ENCODE measurements at places on chromosomes 1 and 21.
A peak's percentile ranks its signal among the peaks of the same experiment; 100 is the strongest.

GRCh38 chr1:9609998-9610397 lies 21.3 kb downstream of the TMEM201 start:
- DNase-seq, result no peak

DNA sequence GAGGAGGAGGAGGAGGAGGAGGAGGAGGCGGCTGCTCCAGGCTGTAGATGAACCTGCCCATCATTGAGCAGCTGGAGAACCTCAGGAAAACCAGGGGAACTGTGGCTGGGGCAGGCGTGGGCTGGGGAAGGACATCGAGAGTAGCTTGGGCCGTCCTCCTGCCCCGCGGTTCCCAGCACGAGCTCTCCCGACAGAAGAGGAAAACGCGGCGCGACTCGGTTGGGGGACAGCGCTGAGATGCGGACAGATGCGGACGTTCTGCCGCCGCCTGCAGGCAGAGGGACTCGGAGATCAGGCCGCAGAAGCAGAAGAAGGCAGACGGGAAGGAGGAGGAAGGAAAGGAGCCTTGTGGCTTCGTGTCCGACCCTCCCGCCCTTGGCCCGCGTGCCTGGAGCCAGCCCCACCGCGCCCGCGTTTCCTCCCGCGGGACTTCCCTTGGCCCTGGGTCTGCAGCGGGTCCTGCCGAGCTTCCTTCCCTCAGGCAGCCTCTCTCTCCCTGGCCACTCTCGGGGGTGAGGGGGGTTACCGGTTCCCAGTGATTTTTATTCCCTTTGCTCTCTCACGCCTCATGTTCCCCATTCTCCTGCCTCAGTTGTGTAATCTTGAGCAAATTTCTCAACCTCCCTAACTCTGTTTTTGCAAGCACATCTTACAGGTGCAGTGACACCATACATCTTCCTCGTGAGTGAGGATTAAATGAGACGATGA lies 1.7 kb upstream of the TNFRSF9 start:
- peak; percentile 39 for DNase-seq

- DNase-seq, result no peak
Measured at GRCh38 chr1:9201401-9202239, 33.0 kb upstream of the H6PD start.

DNA sequence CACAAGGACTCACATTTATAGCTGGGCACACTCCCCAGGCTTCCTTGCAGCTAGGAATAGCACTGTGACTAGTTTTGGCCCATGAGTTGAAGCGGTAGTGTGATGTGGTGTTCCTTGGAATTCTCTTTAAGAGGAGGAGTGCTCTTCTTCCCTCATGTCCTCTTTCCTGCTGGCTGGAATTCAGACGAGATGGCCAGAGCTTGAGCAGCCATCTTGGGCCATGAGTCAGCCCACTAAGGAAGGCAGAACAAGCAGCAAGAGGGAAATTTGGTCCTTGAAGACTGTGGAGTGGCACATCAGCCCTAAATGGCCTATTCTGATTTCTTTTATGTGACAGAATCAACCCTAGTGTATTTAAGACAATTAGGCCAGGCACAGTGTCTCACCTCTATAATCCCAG lies 20.0 kb downstream of the HTR6 start:
- no peak for DNase-seq

GRCh38 chr21:27681841-27682240 lies 715.0 kb upstream of the ADAMTS5 start:
- no peak for DNase-seq

- DNase-seq, result no peak
Measured at GRCh38 chr1:88204111-88204510, 480.0 kb upstream of the PKN2 start.

- DNase-seq, result no peak
Measured at GRCh38 chr1:183404476-183404875, 13.7 kb downstream of the NMNAT2 start.

- DNase-seq, result peak; percentile 27
Measured at GRCh38 chr1:118223426-118223825, 38.4 kb upstream of the SPAG17 start.

DNA sequence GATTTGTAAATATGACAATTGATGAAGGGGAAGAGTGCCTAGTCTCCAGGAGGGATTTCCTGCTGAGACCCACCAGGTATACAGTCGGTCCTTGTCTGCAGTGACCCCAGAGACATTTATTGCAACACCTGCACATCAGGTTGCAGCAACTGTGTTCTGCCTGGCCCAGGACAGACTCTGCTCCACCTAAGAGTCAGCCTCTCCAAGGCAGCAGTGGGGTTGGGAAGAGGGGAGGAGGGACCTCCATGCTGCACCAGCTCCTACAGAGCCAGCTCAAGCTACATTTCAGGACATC lies 120.4 kb upstream of the IRF2BP2 start:
- DNase-seq, result no peak

DNA sequence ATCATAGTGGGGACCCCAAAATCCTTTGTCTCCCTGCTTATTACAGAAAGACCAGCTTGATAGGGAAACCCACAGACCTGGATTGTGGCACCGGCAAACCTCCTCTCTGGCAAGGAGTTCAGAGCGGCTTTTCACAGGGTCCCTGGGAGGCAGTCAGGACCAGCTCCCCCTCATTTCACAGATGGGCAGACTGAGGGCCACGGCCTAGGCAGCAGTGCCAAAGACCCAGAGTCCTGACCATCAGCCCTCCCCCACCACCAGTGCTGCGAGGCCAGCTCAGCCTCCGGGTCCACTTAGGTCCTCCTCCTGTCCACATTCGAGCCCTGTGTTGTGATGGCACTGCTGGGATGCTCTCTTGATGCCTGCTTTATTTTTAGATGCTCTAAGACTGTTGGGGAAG lies 57.2 kb downstream of the CAMK2N1 start:
- no peak for DNase-seq

GRCh38 chr1:241443561-241443960 lies 76.0 kb downstream of the FH start:
- no peak for DNase-seq

DNA sequence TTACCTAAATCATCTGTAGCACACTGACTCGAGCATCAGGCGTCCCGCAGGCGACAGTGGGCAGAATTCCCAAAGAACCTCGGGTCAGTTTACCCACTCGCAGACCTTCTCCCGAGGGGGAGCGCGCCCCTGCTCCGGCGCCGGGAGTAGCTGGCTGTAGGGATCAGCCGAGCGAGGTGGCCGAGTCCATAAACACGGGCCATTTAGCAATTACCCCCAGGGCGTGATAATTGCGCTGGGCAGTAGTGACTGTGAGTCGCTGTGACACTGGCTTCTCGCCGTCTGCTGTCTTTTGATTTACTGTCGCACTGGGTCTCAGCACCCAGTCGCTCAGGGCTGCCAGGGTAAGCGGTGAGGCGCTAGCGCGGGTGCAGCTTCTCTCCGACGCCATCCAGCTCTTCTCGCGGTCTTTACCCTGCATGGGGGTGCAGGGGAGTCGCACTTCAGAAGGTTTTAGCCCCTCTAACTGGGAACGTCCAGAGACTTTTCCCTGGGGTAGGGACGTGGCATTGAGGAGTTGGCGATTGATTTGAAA lies 16.2 kb downstream of the HLX start:
- DNase-seq, result no peak

DNA sequence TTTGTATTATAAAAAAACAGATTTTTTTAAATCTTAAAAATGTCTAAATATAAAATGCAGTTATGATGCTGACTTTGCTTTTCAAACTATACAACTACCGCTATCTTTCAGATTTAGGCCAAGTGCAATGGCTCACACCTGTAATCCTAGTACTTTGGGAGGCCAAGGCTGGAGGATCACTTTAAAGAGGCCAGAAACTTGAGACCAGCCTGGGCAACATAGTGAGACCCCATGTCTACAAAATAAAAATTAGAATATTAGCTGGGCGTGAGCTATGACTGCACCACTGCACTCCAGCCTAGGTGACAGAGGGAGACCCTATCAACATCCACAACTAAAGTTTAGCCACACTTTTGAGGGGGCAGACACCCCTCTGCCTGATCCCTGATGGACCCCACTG lies 20.3 kb downstream of the ZBTB17 start:
- no peak for DNase-seq

GRCh38 chr1:236144033-236144432 lies 1.7 kb downstream of the GPR137B start:
- DNase-seq, result no peak

DNA sequence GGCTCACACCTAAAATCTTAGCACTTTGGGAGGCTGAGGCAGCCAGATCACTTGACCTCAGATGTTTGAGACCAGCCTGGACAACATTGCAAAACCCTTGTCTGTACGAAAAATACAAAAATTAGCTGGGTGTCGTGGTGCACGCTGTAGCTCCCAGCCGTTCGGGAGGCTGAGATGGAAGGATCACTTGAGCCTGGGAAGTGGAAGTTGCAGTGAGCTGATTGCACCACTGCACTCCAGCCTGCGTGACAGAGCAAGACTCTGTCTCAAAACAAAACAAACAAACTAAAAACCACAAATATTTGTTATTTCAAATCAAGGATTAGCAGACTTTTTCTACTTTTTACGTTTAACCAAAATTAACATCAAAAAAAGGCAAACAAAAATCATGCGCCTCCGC lies 31.3 kb downstream of the INKA2 start:
- no peak for DNase-seq

- no peak for DNase-seq
Measured at GRCh38 chr21:36839123-36839522, 127.3 kb downstream of the HLCS start.

- DNase-seq, result no peak
Measured at GRCh38 chr21:15976807-15977206, 247.0 kb downstream of the USP25 start.

DNA sequence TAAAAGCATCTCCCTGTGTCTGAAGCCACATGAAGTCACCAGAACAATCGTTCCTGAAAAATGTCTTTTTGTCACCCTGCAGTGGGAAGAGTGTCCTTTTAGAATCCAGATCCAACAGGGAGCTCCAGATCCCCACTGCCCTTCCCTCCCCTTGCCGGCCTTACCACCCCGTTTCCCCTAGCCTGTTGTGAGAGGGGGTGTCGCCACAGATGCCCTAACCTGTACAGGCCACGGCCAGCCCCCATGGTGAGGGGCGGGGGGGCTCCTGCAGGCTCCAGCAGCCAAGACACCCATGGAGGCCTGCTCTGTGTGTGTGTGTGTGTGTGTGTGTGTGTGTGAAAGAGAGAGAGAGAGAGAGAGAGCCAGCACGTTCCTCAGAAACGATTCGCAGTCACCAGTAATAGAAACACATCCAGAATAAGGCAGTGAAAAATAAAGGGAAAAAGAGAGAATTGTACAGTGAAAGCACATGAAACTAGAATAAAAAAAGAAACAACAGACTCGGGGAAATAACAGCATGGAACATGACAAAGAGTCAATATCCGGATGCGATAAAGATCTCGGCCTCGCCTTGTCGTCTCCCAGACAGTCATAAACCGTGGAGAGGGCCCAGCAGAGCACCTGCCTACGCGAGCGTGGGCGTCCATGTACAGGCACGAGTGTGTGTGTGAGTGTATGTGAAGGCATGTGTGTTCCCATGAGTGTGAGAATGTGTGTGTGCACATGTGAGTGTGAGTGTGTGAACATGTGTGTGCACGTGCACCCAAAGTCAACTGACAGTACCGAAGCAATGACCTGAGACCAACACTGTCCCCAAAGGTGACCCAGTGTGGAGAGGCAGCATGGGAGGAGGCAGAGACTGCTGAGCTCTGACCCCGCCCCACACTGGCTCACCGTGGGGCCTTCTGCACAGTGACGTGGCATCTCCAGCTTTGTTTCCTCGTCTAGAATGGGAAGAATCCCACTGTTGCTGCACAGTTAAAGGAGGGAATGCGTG lies 303.8 kb downstream of the NPHP4 start:
- DNase-seq, result peak; percentile 6

- no peak for DNase-seq
Measured at GRCh38 chr1:205247130-205247921, 19.6 kb downstream of the TMCC2 start.

DNA sequence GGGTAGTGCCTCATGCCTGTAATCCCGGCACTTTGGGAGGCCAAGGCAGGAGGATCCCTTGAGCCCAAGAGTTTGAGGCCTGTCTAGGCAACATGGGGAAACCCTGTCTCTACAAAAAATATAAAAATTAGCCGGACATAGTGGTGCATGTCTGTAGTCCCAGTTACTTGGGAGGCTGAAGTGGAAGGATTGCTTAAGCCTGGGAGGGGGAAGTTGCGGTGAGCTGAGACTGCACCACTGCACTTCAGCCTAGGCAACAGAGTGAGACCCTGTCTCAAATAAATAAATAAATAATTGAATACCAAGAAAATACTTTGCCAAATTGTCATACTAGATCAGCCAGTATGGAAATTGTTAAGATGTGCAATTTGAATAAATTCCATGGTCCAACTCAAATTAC lies 5.9 kb upstream of the RBBP5 start:
- no peak for DNase-seq

- no peak for DNase-seq
Measured at GRCh38 chr1:205512059-205513045, 7.9 kb downstream of the CDK18 start.

DNA sequence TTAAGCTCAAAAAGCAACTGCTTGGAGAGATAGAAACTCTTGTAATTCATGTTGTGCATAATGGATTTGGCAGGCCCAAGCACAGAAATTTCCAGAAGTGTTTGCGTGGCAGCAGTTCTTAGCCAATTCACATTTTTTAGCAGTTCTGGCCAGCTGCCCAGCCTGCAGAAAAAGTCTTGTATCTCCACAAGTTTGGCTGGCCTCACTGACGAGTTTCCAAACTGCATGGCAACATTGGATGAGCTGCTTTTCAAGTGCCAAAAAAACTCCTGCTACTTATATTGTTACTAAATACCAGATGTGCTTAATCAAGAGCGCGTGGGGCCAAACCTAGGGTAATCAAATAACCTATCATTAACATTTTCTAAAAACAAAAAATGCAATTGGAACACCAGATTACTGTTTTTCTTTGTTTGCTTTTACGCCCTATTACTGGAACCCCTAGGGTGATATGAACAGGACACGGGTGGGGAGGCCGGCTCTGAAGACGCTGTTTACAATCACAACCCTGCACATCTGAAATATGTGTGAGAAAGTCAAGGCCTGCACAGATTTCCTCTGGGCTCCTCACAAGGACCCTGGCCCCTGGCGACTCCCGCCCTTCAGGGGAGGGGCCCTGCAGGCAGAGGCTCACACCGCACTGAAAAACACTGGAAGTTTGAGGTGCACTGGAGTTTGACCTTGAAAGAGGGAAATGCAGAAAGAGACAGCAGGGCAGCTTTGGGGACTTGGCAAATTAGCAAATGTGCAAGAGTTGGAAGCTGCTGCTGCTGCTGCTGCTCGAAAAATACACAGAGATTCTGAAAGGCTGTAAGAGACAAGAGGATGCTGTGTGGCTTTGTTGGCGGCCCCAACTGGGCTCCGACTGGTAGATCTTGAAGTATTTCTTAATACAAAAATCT lies 55.2 kb upstream of the TARBP1 start:
- no peak for DNase-seq

DNA sequence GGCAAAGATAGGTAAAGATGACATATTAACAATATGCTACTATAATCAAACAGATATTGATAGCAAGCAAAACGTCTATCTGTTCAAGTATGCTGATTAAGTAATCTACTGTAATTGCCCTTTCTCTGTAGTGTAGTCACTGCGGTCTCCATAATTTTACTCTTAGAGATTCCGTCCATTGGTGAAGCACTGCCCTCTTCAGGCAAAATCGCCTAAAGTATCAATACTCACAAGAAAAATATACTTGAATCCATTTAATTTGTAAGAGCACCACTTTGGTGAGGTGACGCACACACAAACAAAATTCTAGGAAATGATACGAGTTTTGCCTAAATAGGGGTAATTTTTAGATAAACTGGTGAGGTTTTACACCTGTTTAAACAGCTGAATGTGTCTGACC lies 434.6 kb upstream of the CHRM3 start:
- DNase-seq, result peak; percentile 80

GRCh38 chr1:24830680-24831272 lies 85.5 kb downstream of the CLIC4 start:
- peak; percentile 63 for DNase-seq

All from T47D (cell line).